GM12878 (cell line): ENCODE measurements at places on chromosomes 16 and 17.

DNA sequence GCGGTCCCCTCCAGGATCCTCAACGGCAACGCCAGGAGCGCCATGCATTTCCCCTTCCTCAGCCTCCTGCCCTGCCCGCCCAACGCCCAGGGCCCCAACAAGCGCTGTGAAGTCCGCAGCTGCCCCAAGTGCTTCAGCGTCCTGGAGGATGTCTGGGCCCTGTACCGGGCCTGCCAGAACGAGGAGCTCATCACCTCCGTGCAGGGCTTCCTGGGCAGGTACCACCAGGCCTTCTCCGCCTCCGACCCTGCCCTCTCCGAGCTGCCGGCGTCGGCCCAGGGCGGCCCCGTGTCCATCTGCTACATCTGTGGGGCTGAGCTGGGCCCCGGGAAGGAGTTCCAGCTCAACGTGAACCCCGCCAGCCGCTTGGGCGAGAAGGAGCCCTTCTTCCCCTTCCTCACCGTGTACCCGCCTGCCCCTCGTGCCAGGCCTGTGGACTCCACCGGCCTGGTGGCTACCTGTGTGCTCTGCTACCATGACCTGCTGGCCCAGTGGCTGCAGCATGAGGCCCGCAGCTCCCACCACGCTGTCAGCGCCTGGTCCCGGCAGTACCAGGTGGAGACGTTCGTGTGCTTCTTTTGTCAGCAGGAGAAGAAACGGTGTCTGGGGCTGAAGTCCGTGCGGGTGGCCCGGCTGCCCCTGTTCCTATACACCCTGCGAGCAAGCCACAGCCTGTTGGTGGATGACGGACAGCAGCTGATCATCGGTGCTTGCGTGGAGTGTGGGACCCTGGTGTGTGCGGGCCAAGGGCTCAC lies 58.9 kb upstream of the CIBAR2 start:
- no peak for DNase-seq

DNA sequence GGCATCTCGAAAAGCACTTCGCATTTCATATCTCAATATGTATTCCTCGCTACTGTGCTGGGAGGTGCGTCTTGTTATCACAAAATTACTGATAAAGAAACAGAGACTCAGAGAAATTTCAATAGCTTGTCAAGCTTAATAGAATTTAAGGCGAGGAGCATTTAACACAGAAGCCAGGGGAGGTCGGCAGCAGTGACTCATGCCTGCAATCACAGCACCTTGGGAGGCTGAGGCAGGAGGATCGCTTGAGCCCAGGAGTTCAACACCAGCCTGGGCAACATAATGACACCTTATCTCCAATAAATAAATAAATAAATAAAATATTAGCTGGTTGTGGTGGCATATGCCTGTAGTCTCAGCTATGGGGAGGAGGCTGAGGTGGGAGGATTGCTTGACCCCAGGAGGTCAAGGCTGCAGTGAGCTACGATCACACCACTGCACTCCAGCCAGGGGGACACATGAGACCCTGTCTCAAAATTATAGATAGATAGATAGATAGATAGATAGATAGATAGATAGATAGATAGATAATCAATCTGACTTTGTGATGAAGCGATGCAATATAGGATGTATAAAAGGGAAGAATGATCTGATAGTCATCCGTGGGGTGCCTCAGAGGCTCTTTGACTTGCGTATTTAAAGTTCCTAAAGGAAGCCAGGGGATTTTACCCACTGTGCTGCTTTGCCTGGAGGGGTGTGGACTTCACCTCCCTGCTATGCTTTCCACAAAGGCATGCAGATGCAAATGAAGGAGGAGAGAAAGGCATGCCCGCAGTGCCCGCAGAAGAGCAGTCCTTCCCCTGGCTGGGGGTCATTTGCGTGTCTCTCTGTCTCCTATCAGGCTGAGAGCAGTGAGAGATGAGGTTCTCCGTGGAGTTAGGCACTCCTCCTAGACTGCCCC lies 15.9 kb upstream of the USP10 start:
- no peak for DNase-seq

DNA sequence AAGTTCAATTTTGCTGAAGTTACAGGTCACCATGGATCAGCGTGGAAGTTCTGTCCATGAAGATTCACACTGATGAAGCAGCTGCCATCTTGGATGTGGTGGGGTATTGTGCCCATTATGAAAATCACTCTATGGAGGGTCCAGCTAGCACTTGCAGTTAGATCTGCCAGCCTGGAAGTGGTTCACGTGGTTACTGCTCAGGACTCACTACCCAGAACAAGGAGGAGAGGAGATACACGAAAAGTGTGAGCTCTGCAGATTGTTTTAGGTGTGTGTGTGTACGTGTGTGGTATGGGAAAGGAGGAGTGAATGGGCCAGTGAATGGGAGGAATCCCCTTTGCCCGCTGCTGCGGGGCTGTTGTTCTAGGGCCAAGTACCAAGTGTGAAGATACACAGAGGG lies 333.4 kb downstream of the MAF start:
- no peak for DNase-seq

DNA sequence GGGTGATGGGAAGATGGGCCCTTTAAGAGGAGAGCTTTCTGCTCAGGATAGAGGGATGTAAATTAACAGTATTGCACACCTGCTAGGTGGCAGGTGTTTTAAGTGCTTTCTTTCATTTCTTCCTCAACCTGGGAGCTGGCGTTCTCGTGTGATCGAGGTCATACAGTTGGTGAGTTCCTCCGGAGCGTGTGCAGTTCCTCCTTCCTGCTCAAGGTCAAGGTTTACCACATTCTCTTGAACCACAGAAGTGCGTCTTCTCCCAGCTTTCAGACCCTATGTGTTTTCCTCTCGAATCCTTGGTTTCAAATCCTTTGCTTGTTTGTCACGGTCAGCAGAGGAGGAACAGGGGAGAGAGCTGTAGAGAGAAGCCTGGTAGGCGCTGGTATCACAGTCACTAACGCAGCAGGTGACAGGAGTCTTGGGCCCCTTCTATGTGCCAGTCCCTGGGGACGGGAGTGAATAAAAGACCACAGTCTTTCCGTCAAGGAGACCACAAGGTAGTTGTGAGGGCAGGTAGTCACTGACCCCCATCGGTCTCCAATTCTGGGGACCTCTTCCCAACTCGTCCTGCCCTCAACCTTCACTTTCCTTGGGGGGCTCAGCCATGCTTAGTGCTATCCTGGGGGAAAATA lies 791 bp downstream of the DNAI2 start:
- no peak for DNase-seq

- no peak for DNase-seq
Observed at GRCh38 chr17:62625184-62625869, 2.1 kb upstream of the MRC2 start.

DNA sequence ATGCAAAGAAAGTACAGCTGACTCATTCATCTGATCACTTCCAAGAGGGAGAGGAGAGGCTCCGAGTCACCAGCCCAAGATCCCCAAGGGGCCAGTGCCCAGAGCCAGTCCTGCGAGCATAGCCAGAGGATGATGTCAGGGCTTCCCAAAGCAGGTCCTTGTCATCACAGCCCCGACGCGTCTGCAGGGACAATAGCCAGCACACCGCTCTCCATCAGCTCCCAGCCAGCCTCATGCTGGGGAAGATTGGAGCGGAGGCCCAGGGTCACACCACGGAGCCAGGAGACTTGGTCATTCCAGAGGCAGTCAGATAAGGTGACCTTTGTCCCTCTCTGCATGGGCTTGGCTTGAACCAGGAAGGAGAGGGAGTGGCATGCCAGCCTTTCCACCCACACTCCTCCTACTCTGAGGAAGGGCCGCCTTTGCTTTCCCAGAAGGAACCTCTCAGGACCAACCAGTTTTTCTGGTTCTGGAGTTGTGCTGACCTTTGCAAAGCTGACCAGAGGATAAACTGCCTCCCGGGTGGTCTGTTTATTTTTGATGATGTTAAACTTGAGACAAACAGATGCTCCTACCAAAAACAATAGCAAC lies 58.3 kb upstream of the ARHGAP44 start:
- DNase-seq, result no peak

DNA sequence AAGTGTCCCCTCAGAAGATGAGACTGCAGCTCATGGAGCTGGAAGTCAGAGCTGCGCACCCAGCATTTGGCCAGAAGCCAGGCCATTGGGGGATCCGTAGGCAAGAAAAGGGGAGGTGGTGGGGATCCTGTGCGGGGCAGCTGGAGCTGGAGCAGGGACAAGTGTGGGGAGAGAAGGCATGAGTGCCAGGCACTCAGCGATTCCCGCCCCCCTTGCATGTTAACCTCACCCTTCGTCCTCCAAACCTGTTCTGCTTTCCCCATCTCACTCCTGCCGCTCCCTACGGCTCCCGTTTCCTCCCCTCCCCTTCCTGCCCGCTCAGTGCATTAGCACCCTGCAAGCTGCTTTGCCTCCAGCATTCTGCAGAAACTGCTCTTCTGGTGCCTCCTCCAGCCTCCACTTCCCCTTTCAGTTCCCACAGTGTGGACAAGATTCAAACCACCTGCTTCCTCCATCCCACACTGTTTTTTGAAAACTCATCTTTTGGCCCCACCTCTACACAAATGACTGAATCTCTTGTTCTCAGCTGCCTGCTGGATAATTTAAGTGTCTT lies 5.6 kb downstream of the ALOX15 start:
- peak; percentile 64 for DNase-seq

- no peak for DNase-seq
Observed at GRCh38 chr16:52832771-52833170, 219.9 kb downstream of the CHD9NB start.

GRCh38 chr16:46830417-46830901 lies 521 bp downstream of the C16orf87 start:
- no peak for DNase-seq

- DNase-seq, result no peak
Observed at GRCh38 chr17:36641331-36641876, 40.0 kb downstream of the MRM1 start.

- no peak for DNase-seq
Observed at GRCh38 chr17:35448899-35449227, 297 bp upstream of the SLFN13 start.

- no peak for DNase-seq
Observed at GRCh38 chr17:67477687-67478086, 100.6 kb downstream of the PITPNC1 start.

DNA sequence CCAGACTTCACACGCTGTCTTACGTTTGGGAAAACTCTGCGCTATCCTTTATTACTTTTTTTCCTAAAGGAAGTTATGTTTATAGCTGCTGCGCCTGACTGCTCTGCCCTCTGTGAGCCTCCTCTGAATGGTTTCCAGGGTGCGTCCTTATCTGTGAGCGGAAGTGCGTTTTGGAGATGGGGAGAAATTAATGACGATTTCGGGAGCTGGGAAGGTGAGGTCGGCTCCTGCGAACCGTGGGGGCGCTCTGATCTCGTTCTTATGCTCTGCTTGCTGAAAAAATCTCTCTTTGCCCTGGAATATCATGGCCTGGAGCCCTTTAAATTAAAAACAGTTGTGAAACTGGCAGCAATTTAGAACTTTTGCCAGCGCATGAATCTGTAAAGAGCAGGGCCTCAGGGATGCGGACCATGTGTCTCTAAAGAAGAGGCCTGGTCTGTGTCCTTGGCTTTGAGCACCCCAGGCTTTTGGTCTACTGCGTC lies 135.7 kb upstream of the ZFHX3 start:
- DNase-seq, result no peak

DNA sequence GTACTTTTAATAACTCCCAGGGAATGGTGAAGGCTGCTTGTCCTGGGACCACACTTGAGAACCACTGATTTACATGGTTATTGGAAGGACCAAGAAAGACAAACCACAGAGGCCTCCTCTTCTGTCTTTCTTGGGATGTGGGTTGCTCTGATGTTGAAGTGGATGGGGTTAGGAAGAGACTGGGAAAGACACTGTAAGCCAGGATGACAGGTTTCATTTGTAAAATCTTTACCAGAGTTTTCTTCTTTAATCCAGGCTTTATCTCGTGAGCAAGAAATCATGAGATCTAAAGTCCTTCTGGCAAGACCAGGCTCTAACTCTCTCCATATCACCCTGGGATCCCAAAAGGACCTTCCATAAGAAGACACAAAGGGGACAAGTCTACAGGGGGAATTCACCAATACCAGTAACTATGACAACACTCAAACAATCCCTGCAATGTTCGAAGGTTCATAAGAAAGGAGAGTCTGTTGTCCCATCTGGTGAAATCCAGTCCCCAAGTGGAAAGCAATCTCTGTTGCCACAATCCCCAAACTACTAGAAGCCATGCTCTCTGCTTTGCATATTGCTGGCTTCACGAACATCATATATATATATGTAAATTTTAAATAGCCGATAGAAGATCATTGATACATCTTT lies 44.8 kb upstream of the CDRT4 start:
- DNase-seq, result no peak

DNA sequence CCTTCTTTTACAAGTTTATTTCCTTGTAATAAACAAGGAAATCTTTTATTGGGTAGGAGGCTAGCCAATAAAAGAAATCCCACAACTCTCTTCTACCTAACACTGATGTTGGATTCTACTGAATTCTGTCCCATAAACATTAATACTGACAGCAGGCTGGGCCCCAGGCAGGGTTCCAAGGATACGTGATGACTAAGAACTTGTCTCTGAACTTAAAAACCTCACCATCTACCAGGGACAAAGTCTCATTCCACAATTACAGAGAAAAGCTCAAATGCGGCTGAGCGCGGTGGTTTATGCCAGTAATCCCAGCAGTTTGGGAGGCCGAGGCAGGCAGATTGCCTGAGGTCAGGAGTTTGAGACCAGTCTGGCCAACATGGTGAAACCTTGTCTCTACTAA lies 64.9 kb downstream of the ARHGAP17 start:
- no peak for DNase-seq

DNA sequence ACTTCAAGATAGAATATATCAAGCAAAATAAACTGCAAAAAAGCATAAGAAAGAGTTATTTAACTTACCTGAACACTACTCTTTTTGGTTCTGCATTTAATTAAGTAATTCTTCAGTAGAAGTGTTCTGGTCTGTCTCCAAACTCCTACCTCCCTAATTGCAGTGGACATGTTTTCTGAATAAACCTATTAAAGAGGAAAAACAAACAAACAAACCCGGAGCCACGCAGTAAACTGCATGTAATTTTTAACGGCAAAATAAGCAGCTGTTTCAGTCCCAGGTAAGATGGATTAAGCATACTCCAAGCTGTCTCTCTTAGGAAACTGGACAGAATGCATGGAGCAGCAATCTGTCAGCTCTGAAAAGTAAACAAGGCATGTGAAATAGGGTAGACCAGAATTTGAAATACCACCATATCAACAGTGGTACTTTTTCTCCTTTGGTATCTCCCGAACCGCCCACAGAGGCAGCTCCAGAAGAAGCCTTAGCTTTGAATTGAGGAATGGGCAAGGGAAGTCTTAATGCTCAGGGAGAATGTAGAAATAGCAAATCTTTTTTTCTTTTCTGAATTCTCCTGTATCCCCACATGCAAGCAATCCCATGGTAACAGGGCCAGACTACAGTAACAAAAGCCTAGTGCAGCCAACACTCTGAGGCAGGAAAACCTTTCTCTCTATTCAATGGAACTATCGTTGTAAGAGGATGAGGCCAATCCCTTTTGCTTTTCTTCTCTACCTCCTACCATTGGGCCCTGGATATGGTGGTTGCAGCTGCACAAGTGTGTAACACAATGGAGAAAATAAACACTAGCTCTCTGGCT lies 12.5 kb downstream of the ABCA5 start:
- DNase-seq, result no peak

GRCh38 chr17:39222866-39223834 lies 2.6 kb downstream of the STAC2 start:
- DNase-seq, result no peak
